ENCODE measurements at places on chromosomes 1 and 21.

DNA sequence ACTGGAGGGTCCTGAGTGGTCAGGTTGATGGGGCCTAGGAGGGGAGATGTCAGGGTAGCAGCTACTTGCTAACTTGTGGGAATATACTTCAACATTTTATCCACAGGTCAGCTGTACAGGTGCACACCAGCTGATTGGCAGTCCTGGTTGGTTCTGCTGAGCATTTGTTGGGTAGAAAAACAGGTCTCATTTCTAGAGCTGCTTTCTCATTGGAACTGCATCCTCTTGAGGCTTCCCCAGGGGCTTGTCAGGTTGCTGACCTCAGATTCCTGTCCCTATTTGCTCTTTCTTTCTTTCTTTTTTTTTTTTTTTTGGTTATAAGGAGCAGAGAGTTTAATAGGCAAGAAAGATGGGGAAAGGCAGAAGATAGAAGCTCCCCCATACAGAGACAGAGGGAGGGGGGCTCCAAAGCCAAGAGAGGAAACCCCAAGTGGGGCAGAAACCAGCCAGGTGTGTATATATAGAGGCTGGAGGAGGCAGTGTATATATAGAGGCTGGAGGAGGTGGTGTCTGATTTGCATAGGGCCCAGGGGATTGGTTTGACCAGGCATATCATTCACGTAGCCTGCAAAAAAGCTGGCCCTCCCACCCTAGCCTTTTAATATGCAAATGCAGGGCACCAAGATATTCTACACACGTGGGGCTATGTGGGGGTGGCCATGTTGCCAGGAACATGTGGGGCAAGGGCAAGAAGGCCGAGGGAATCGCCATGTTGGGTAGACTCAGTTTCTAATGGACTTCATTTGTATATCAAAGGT lies 57.3 kb upstream of the STUM start:
- DNase-seq = no peak

GRCh38 chr1:81432654-81433109 lies 368.1 kb upstream of the ADGRL2 start:
- DNase-seq = no peak

DNA sequence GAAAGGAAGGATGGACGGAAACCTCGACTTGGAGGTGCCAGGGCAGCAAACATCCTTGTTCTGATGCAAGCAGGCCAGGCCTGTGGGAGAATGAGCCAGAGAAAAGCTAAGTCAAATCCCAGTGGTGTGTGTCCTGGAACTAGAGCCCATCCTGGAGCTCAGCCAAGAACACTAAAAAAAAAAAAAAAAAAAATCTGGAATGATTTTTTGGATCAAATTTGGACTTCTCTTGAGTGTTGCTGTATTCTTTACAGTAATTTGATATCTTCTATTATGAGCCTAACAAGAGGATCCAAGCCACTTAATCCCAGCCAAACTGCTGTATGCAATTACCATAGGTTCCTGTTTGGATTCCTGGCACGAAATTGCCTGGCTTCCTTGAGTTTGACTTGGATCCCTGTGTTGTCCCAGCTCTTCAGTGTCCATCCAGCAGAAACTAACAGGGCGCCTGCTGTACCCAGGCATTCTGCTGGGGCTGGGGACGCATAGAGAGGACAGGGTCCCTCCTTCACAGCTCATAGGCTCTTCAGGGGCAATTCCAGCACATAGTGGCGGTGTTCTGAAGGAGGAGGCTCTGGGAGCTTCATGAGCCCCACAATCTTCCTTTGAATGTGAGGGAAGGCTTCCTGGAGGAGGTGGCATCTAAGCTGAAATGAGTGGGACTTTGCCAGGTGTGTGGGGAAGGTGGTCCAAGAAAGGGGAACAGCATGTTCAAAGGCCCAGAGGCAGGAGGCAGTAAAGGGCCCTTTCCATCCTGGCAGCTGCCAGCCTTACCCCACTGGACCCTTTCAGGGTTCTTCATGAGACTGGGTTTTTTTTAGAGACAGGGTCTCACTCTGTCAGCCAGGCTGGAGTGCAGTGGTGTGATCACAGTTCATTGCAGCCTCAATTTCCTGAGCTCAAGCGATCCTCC lies 24.7 kb downstream of the EPHX1 start:
- DNase-seq = no peak

GRCh38 chr21:28705616-28706015 lies 287.1 kb downstream of the LTN1 start:
- no peak for DNase-seq

- peak; percentile 79 for DNase-seq
Observed at GRCh38 chr1:225763716-225764548, 13.7 kb upstream of the SRP9 start.

- no peak for DNase-seq
Observed at GRCh38 chr1:41875487-41875886, 43.2 kb downstream of the HIVEP3 start.

DNA sequence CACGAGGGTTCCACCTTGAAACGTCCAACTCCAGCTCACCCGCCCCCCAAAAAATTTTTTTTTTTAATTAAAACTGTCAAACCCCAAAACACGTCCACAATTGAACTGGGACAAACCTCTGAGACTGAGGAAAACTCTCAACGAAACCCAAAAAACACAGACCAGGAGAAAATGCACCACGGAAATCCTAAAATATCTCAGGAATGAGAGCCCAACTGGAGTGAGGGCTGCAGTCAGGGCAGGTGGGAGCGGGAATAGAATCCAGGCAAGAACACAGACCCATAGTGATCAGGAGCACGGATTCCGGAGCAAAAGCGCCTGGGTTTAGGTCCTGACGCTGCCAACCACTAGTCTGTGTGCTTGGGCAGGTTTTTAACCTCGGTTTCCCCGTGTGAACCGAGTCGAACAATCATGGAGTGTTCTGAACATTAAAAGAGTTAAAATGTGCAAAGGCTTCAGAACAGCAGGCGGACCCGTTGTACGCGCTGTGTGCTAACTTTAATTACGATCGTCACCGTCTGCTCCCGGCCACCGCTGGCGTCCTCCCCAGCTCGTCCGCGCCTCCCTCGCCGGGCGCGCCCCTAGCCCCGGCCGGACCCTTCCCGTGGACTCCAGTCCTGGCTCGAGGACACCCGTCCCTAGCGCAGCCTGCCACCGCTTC lies 624 bp downstream of the ARHGAP29 start:
- DNase-seq = peak; percentile 41

- DNase-seq = peak; percentile 55
Observed at GRCh38 chr1:223886516-223886921, 40.8 kb upstream of the TP53BP2 start.

DNA sequence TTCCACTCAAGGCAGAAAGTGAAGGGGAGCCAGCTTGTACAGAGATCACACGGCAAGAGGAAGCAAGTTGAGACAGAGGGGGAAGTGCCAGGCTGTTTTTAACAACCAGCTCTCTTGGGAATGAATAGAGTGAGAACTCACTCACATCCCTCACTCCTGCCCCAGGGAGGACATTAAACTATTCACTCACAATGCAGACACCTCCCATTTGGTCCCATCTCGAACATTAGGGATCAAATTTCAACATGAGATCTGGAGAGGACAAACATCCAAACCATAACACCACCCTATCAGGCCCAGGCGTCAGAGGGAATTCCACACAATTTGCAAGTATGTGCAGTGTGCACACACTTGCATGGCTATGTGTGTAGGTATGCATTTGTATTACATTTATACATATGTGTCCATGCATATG lies 62.7 kb downstream of the DMAP1 start:
- no peak for DNase-seq

- no peak for DNase-seq
Observed at GRCh38 chr1:115051850-115052249, 22.2 kb downstream of the TSHB start.

- DNase-seq = no peak
Observed at GRCh38 chr1:209756615-209757445, 977 bp downstream of the TRAF3IP3 start.

GRCh38 chr1:68107771-68108170 lies 57.3 kb upstream of the DIRAS3 start:
- DNase-seq = peak; percentile 26

DNA sequence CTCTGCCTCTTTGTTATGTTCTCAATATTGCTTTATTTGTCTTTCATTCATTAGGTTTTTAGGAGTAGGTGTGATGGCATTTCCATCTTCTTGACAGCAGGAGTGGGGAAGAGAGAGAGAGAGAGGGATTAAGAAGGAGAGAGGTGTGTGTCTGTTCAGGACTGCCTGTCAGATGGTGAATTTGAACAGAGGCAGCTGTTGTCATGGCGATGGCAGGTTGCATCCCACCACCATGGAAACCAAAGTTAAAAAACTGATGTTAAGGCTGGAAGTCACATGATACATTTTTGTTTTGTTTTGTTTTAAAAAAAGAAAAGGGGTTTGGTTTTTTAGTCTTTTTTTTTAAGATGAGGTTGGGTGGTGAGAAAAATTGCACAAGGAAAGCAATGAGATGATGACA lies 18.3 kb downstream of the CACNA1E start:
- DNase-seq = no peak

DNA sequence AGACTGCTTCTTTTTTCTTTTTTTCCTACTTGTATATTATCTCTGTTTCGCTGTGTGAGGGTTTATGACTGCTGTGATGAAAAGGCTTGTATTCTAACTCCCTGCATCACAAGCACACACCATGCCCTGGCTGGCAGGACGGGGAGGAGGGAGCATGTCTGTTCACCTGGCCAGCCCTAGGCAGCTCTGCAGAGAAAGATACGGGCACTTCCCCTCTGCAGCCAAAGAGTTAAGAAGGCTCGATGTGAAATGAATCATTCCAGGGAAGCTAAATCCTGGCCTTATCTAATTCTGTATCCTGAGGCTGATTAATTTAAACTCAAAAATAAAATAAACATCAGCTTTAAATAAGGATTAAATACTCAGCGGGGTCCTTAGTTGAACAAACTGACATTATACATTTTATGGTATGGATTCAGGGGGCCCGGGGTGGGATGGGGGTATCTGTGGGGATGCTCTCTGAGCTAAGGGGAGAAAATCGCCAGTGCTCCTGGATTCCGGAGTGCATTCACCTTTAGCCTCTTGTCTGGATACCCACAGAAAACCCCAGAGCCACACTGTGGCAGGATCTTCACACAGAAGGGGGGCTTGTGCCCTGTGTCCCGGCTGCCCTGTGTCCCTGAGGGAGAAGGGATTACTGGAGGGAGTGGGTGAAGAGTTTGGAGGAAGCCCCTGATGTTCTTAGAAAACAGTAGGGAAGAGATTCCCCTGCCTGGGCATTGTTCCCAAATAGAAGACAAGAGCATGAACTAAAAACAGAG lies 321.5 kb downstream of the NPHP4 start:
- no peak for DNase-seq

- DNase-seq = peak; percentile 63
Observed at GRCh38 chr1:21302747-21303715, 12.8 kb upstream of the ECE1 start.

GRCh38 chr1:165512816-165513215 lies 31.0 kb upstream of the LRRC52 start:
- DNase-seq = no peak

GRCh38 chr1:153577624-153578051 lies 12.0 kb upstream of the S100A2 start:
- peak; percentile 54 for DNase-seq

GRCh38 chr21:15729674-15730483 lies at the start of gene USP25:
USP25 (plus strand) TSS chr21:15729982; CDS start chr21:15730394, 412 bp downstream.
- peak; percentile 53 for DNase-seq

GRCh38 chr1:57599236-57599994 lies 175.6 kb upstream of the DAB1 start:
- no peak for DNase-seq

DNA sequence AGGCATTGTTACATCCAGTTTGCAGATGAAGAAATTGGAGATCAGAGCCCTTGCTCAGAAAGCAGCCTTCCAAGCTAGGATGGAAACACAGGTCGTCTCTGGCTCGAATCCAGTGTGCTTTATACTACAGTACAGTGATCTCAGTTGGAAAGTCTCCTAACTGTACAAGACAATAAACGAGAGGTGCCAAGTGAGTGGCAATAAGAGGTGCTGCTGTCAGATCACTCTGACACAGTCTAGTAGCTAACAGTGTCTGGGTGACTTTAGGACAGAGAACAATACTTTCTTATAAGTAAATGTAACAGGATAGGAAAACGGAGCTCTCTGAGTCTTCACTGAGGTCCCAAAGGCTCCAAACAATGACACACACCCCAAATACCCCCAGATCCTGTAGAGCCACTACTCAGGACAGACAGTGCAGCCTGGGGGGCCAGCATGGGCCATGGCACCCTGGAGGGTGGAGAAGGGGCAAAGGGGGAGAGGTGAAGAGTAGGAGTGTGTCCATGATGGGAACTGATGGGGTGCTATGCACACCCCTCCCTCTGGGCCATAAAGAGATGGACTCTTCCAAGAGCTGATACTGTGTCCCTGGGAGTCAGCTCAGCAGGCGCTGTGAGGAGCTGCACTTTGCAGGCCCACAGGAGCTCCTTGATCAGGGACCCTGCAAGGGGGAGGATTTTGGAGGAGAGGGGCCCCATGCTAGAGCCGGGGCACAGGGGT lies 3.3 kb downstream of the SH3BGR start:
- no peak for DNase-seq

DNA sequence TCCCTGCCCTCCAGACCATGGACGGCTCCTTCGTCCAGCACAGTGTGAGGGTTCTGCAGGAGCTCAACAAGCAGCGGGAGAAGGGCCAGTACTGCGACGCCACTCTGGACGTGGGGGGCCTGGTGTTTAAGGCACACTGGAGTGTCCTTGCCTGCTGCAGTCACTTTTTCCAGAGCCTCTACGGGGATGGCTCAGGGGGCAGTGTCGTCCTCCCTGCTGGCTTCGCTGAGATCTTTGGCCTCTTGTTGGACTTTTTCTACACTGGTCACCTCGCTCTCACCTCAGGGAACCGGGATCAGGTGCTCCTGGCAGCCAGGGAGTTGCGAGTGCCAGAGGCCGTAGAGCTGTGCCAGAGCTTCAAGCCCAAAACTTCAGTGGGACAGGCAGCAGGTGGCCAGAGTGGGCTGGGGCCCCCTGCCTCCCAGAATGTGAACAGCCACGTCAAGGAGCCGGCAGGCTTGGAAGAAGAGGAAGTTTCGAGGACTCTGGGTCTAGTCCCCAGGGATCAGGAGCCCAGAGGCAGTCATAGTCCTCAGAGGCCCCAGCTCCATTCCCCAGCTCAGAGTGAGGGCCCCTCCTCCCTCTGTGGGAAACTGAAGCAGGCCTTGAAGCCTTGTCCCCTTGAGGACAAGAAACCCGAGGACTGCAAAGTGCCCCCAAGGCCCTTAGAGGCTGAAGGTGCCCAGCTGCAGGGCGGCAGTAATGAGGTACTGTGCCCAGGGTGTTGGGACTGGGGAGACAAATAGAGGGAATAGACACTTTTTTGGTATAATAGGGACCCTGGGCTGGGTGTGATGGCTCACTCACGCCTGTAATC lies 1.0 kb downstream of the ZBTB48 start:
- no peak for DNase-seq

DNA sequence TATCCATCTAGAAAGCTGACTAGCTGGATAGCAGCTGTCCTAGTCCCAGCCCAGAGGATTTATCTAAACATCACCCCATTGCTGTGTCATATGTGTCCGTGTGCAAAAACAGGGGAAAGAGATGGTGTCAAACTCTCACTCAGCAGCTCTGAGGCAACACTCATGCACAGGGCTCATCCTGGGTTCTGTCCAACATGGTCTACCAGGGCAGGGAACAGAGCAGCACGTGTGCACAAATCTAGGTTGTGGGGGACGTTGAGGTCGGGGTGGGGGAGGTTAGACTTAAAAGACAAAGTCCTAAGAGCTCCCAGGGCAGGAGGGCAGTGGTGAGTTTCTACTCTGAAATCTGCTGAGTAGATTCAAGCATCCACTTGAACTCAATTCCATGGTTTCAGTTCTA lies 16.2 kb downstream of the PI4KB start:
- no peak for DNase-seq

- DNase-seq = no peak
Observed at GRCh38 chr21:38929652-38930051, 123.9 kb downstream of the ETS2 start.
